ENCODE measurements at places on chromosomes 3 and 15.

DNA sequence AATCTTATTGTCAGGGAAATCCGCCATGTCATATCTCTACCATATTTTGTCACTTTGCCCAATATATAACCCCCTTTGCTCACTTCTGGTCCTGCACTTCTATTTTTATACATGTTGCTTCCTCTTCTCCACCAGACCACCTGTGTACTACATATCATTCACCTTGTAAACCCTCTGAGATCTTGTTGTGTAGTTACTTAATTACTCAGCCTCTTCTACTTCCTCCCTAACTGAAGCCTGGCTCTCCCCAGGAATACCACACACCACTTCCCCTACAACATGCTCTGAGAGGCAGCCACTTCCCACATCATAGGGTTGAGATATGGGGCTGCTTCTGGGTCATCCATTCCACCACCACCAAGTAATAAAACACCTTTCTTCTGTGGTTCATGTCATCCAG is 10.0 kb downstream of the HEXA start:
- no peak for DNase-seq

GRCh38 chr3:188021041-188021440 is 132.9 kb upstream of the LPP start:
- no peak for DNase-seq

DNA sequence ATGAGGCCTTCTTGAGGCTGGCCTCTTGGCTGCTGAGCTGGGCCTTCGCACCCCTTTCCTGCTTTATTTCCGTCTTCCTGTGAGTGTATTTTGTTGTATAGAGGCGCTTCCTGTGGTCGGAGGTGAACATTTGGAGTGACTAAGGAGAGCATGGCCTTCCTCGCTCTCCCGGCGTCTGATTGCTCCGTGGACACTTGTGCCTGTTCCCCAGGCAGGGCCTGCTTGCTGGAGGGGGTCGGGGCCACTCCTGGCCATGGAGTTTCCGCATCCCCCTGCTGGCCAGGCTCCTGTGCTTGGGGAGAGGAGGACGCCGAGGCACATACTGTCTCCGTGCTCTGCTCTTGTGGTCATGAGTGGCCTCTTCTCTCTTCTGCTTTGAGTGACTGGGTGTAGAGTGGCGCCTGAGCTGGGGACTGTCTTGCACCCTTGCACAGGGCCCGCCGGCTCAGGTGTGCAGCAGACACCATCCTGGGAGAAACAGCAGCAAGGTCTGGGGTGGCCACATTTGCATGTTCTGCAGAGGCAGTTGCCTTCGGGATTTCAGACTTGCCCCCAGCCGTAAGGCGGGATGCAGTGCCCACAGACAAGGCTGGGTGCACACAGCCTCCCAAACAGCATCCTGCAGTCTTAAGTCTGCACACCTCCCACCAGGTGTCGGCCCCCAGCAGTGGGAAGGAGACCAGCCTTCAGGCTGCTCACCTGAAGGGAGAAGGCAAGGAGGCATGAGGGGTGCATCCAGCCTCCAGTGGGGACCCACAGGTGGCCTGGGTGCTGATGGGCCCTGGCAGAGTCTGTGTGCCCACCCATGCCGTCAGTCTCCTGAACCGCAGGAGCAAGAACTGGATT is 16.4 kb downstream of the KLF13 start:
- no peak for DNase-seq

GRCh38 chr15:69530991-69531664 is 78.5 kb downstream of the RPLP1 start:
- no peak for DNase-seq

DNA sequence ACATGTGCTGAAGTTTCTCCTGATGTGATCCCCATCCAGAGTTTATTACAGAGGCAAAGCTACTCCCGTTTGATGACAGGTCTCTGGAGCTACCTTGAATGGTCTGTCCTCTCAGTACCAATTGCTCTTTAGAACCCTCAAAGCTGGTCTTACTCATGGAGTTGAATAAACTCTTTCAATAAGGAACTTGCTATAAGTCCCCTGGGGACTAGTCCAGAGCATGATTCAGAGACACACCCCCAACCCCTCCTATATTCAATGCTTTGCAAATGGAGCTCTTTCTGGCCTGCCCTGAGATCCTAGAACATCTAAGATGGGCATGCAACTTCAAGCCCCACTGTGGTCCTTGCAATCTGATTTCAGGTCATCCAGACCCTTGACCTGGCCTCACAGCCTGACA is 23.9 kb upstream of the TPM1 start:
- no peak for DNase-seq

DNA sequence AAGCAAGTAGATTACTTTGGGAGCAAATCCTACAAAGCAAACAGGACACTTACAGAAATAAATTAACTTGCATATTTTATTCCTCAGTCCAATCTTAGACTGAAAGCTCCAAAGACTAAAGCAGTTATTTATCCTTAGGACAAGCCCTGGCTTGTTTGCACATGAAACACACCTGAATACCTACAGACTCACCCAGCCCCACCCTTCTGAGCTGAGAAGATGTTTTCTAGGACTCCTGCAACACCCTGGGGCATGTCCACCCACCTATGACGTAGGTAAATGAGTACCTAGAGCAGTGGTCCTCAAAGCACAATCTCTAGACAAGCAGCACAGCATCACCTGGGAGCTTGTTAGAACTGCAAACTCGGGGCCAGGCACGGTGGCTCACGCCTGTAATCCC is 80.8 kb downstream of the ANXA2 start:
- no peak for DNase-seq

DNA sequence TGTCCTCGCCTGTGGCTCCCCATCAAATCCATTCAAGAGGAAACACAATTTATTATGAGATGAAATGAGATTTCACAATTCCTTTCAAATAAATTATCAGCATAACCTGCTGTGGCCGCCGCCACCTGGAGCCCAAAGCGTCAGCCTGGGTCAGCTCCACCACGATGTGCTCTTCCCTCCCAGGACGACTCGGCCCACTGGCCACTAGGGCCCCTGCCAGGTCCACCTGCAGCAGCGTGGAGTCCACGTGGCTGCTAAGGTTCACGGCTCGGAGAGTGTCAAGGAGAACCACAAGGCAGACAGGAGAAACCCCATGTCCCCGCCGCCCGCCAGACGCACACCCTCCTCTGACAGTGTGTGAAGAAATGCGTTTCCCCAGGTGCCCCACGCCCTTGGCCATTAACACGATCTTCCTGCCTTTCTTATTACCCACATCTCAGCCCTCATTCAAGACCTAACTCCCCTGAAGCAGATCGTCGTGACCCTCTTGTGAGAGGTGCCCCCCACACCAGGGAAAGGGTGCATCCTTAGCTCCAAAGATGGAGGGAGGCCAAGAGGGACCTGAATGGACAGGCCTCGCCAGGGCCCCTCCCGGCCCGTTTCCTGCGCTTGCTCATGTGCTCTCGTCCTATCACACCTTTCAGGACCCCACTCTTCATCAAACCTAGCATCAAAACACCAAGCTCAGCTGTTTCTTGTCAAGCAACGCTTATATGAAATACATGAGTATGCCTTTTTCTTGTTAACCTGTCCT is 80.6 kb downstream of the OCA2 start:
- DNase-seq = no peak

DNA sequence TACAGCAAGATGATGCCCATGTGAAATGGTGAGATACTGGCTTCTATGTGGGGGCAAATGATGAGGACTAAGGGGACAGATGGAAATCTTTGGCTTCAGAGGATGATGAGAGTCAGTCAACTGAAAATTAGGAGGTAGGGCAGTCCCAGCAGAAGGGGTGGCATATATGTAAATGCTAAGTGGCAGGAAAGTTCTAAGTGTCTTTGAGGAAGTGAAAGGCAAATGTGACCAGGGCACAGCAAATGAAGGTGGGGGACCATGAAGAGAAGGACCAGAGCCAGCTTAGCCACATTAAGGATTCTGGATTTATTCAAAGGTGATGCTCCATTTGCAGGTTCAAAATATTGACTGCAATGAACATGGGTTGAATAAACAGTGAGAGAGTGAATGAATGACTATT is 29.2 kb upstream of the LIMD1 start:
- no peak for DNase-seq

GRCh38 chr3:46669191-46669999 is 24.1 kb downstream of the ALS2CL start:
- DNase-seq = no peak

- no peak for DNase-seq
Observed at GRCh38 chr3:18044971-18045880, 302.8 kb upstream of the TBC1D5 start.

GRCh38 chr3:87084868-87085267 is 93.9 kb upstream of the VGLL3 start:
- DNase-seq = no peak

- DNase-seq = no peak
Observed at GRCh38 chr15:63334821-63335220, 46.8 kb downstream of the CA12 start.

DNA sequence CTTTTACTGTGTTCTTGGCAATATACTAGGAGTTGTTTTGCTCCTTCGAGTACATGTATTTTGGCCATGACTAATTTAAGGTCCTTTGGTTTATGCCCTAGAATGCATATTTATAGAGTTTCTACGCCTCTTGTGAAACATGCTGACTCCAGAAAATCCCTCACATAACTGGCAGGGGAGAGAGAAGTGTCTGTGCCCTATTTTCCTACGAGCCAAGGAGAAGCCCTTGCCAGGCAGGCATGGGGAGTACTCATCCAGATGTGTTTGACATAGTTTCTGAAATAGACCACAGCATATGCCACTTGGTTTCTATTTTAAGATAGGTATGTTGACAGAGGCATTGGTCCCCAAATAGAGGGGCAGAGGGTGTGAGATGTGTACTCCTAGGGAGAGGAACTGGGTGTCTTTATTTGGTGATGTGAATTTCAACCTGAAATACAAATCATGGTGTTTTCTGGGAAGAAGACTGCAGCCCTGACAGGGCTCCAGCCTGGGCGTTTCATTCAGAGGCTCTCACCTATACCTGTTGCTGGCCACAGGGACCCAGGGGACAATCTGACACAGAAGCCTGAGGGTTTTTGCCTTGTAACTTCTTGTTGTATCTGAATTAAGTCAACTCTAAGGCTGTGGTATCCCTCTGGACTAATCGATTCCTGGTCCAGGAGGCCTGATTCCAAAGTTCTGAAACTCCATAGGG is 267.8 kb upstream of the C2CD4B start:
- DNase-seq = no peak

DNA sequence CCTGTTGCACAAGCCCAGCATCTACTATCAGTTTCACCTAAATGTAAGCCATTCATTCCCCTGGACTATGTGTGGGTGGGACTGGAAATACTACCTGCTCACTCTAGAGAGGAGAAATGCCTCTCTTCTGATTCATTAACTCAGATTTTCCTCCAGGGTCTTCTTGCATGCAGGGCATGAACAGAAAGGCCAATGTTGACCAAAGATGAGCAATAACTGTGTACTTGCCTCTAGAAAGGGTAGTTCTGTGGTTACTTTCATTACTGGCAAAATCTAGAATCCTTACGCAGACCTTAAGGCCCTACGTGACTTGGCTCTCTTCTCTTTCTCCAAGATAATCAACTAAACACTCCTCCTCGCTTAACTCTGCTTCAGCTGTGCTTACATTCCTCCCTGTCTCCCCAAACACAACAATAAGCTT is 81.4 kb upstream of the PSMD6 start:
- DNase-seq = no peak

- no peak for DNase-seq
Observed at GRCh38 chr3:49465270-49466034, 4.6 kb upstream of the DAG1 start.

DNA sequence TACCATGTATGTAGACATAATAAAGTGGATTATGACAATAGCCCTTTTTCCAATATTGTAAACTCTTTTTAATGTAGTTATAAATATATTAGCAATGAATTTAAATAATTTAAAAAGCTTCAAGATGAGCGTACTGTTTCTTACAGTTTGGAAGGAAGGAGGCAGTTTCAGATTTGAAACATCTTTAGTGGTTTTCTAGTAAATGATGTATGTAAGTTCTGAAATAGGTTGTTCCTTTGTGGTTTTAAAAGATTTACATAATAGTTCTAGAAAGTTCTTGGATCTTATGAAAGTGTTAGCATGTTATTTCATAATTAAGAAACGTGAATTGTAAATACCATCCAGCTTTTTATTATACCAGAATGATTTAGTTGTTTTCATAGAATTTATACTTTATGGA is 16.0 kb downstream of the DNAJC19 start:
- DNase-seq = no peak

GRCh38 chr15:85282504-85283115 is 97.8 kb upstream of the AKAP13 start:
- no peak for DNase-seq

Data from fibroblast of skin of left biceps (primary cell).